Right kidney (tissue), 9 donors: ENCODE measurements at places on chromosomes 13 and 19.
A peak's percentile ranks its signal among the peaks of the same experiment; 100 is the strongest.

DNA sequence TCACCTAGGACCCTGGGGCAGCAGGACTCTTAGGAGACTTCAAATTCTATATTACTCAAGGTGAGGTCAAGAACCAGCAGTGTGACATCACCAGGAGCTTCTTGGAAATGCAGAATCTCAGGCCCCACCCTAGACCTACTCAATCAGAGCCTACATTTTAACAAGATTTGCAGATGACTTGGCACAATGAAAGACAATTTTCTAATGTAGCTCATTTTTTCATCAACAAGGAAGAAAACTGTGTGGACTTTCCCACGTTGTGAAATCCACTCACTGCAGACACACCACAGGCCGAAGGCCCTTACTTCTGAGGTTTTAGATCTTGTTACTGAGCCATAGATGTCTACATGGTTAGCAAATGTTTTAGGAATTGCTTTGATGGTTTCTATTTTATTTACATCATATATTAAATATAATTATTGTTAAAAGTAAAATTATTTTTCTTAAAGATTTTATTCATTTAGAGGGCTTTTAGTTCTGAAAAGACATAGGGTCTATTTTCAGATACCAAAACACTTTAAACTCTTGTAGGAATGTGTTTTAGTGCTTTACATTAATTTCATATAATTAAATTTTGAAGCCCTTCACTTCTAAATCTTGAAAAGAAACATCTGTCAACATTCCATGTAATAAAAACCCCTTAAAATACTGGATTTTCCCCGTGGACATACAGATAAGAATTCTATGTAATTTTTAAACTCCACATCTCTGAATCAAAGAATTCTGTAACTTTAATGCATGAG is 18.5 kb upstream of the STARD13 start:
- no peak for DNase-seq

GRCh38 chr13:48446464-48446863 is 33.6 kb upstream of the LPAR6 start:
- no peak for DNase-seq

- peak; percentile 28 for DNase-seq
Observed at GRCh38 chr19:32129141-32129540, 216.3 kb upstream of the ZNF507 start.

DNA sequence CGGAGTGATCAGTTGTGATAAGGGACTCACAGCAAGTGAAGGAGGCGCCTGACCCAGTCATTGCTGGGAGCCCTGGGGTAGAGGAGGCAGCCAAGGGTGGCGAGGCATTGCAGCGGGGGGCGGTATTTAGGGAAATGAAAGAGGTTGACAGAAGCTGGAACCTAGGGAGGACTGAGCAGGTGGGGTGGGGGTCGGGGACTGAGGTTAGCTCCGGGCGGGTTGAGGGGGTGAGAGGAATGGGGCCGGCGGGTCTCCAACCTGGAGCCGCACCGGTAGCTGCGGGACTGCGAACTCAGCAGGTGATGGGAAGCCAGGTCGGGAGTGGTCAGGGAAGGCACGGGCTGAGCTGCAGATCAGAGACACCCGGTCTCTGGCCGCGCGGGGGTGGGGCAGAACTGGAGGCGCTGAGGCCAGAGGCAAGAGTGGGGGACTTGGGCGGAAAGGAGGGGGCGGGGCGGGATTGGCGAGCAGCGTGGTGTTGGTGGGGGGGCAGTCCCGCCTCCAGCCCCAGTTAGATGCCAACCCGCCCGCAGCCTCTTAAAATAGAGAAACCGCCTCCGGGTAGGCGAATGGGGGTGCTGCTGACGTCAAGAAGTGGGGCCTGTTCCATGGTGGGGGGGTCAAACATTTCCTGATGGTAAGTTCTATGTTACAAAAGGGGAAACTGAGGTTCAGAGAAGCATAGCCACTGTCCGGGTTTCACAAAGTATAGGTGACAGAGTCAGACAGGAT is 1.5 kb downstream of the MAST3 start:
- no peak for DNase-seq

GRCh38 chr13:22063416-22064124 is 392.7 kb downstream of the FGF9 start:
- DNase-seq = no peak

- no peak for DNase-seq
Observed at GRCh38 chr13:47869776-47870175, 131.3 kb downstream of the SUCLA2 start.
